ENCODE measurements at places on chromosomes 11 and 22.

- no peak for DNase-seq
Measured at GRCh38 chr11:26621132-26621531, 49.1 kb upstream of the MUC15 start.

GRCh38 chr11:45275828-45276227 is 10.3 kb downstream of the SYT13 start:
- DNase-seq = no peak

GRCh38 chr11:33879375-33879774 is 12.5 kb downstream of the LMO2 start:
- no peak for DNase-seq

DNA sequence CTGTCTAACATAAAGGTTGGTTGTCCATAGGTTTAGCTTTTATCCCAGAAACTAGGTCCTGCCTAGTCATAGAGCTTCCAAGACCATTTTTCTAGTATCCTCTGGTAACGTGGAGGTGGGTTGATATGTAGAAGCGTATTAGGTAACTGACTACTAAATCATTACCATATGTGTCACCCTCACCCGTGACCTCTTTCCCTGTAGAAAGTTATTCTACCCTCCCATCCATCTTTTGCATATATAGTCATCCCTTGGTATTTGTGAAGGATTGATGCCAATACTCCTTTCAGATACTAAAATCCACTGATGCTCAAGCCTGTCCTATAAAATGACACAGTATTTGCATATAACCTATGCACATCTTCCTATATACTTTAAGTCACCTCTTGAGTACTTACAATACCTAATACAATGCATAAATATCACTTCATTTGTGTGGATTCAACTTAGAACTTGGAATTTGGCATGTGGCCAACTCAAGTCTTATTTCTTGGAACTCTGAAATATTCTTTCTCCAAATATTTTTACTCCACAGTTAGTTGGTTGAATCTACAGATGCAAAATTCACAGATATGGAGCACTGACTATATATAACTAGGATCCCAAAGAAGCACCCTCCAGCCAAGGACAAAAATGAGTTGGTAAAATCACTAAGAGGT is 497.0 kb upstream of the TENM4 start:
- no peak for DNase-seq

- DNase-seq = no peak
Measured at GRCh38 chr11:15655552-15655951, 540.8 kb downstream of the INSC start.

DNA sequence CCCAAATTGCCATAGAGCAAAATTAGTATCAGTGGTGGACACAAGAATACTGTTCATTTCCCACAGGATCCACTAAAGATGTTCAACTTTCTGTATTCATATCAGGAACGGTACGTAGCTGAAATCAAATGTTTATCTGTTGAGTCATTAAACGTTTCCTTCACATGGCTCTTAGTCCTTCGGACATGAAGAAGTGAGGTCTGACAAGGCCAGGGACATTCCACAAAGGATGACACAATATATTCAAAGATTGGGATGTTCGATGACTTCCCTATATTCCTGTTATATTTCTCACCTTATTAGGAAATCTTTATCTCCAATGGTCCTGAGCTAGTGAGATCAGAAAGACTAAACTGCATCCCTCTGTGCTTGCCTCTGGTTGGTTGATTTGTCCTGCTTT is 129.0 kb downstream of the ETS1 start:
- DNase-seq = no peak

DNA sequence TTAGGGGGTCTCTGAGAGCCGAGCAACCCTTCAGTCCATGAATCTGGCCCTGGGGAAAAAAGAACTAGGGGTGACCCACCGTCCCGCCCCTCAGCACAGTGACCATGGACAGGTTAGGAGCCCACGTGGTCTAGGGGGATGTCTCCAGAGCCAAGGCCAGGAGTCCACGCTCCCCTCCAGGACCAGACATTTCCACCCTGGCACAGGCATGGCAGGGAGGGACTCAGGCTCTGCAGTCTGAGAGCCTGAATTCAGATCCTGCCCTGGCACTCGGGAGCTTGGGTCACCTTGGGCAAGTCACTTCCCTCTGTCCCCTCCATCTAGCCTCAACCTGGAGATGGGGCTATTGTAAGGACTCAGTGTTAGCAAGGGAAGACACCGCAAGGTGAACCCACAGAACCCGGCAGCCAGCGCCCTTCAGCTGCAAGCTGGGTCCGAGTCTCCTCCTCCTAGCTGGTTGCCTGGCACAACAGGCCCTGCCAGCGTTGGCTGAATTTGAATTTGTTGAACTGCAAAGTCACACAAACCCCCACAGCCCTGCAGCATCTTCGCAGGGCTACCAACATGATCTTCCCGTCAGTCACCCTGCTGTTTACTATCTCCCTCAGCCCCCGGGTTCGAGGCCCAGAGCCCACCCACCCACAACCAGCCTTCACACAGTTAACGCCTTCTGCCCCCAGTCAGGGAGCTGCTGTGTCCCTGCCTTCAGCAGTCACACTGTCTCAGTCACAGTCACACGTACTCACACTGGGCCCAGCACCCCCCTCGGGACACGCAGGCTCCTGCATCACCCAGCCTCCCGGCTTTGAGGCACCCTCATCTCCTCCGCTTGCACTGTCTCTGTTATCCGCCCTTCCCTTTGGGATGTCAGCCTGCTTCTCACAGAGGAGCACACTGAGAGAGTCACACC is 603 bp upstream of the PDGFB start:
- no peak for DNase-seq

DNA sequence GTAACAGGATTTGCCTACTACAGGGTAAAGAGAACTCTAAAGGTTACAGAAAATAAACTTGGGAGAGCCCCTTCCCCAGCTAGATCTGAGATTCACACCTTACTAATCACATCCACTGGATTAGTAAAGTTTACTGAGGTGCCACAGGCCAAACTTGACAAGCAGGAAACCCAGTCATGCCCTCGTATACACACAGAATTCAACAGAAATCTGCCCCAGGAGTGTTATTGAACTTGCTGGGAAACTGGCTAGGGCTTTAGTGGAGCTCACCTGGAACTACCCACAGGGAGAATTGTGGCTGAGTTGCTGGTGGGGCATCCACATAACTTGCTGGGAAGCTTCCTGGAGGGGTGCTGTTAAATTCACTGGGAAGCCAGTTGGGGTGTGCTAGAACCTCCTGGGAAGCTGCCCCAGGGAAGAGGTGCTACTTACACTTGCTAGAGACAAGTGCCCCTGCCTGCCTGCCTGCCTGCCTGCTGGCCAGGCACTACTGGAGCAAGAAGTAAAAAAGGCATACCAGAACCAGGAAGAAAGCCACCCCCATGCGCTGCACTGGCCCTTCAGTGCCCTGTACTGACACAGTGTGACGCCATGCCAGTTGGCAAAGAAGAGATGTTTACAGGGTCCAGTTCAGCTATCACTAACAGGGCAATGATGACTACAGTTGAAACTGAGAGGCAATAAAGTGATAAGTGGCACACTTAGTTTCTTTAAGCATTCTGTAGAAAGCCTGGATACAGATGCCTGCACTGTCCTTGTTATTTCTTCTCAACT is 106.5 kb downstream of the ALX4 start:
- no peak for DNase-seq

DNA sequence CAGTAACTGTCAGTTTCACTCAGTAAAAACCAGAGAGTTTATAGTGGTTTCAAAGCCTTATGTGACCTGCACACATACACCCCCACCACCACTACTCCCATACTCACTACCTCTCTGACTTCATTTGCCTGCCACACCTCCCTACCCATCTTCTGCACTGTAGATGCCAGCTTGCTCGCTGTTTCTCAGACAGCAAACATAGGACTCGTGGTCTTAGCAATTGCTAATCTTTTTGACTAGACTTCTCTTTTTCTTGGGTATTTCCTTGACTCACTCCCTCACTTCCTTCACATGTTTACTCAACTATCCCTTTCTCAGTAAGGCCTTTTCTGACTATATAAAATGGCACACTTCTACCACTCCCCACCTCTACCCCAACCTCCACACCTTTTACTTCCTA is 27.8 kb downstream of the CEP295 start:
- no peak for DNase-seq

DNA sequence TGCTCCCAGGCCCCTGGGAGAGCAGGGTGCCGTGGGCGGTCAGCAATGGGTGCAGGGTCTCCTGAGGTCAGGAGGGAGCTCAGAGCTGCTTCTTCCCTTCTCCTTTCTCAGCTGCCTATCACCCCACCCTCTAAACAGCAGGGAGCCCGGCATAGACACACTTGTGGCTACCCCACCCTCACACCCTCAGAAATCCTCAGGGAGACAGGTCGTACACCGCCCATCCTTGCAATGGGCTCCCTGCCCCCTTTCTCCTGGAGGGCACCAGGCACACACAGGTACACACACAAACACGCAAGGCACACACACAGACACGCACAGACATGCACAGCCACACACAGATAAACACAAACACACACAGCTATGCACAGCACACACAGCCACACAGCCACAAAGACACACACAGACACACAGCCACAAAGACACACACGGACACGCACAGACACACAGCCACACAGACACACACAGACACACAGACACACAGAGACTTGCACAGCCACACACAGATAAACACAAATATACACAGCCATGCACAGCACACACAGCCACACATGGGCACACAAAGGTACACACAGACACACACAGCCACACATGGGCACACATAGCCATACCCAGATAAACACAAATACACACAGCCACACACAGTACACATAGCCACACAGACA is 44.9 kb upstream of the TH start:
- DNase-seq = no peak

GRCh38 chr11:9266926-9267325 is 1.8 kb upstream of the DENND5A start:
- DNase-seq = no peak

DNA sequence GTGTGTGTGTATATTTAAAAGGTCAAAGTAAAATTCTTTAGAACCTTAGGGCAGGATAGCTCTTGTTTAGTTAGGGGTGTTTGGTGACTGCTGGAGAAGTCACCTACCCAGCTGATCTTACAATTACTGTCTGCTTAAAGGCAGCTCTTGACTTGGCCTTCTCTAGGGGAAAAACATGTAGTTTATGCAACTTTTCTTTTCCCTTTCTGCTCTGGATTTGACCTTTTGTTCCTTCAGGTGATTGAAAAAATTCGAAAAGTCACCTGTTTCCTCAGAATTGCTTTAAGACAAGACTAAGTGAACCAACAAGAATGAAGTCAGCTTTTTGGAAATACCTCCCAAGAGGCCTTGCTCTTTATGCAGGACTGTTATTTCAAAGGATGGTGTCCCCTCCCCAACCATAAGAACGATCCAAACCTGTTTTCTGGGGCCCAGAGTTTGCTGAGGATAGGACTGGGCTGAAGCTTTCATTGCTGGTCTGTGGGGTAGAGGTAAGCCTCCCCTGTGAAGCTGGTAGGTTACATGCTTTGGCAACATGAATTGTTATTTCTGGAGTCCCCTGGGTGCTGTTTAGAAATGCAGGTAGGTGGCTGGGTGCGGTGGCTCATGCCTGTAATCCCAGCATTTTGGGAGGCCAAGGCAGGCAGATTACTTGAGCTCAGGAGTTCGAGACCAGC is 111.2 kb downstream of the PTPRJ start:
- DNase-seq = no peak

GRCh38 chr22:41367680-41368542 is 13.8 kb upstream of the TEF start:
- DNase-seq = no peak

DNA sequence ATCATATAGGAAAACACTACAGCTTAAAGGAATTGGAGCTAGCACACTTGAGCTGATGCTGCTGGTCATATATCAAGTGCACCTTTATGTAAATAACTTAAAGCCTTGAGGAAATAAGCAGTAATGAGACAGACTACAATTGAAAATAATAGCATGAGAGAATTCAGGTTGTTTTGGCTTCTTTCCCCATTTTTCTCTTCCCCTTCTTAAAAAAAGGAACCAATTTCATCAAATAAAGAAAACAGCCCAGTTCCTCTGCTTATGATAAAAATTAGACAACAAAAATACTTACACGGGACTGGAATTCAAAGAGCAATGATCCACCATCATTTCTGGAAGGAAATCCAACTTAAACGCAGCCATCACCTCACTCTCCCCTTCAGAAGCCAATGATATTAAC is 50.2 kb upstream of the RAPSN start:
- no peak for DNase-seq

GRCh38 chr22:33512908-33513307 is 407.4 kb downstream of the LARGE1 start:
- no peak for DNase-seq

DNA sequence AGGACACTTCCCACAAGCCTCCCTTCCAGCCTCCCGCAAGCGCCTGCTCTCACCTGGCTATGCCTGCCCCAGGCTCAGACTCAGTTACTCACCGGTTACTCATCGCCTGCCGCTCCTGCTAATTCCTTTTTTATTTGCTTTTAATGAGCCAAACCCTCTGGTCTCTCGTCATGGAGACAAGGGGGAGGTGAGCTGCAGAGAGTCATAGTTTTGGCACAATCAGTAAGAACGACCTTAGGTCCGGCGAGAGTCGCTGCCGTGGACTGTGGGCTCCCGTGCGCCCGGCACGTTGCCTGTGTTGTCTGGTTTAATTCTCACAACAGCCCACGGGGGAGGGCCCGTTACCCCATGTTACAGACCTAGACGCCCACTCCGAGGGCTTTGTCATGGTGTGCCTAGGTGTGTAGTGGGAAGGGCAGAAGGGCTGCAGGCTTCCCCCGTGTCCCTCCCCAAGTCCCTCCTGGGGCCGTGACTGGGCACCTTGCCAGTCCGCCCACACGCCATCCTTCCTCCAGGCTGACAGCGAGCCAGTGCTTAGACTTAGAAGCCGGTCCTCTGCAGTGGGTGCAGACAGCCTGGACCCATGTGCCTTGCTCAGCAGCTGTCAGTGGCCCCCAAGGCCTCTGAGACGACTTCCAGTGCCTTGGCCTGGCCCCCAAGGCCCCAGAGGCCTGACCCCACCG is 42.2 kb downstream of the WNT7B start:
- DNase-seq = no peak

DNA sequence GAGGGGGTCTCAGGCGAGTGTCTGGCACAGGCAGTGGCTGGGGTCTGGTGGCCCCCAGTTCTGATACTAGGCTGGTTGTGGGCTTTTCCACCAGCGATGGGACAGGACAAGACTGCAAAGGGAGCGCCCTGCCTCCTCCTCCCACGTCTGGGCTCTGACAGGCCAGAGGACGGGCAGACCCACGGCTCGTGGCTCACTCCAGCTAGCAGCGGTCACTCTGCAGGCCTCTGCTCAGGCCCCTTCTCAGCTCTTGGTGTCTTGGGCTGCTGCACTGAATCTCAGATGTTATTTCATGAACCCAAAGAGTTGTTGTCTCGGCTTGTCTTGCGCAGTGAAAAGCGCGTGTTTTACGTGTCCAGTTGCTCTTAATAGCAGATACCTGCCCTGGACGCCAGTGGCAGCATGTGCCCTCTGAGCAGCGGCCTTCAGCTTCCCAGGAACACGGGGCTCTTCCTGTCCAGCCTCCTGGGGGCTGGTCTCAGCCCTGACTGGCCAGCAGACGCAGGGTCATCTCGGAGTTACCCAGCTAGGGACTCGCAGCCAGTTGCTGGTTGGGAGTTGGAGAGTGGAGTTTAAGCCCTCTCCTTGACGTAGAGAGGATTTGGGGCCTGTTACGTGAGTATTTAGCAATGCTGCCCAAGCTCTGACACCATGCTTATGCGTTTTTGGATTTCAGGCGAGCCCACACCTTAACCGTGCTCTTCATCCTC is 9.6 kb downstream of the PTDSS2 start:
- DNase-seq = no peak
